ENCODE measurements at places on chromosomes 4 and X.

- DNase-seq = no peak
Measured at GRCh38 chr4:120843849-120844527, 78.5 kb downstream of the PRDM5 start.

DNA sequence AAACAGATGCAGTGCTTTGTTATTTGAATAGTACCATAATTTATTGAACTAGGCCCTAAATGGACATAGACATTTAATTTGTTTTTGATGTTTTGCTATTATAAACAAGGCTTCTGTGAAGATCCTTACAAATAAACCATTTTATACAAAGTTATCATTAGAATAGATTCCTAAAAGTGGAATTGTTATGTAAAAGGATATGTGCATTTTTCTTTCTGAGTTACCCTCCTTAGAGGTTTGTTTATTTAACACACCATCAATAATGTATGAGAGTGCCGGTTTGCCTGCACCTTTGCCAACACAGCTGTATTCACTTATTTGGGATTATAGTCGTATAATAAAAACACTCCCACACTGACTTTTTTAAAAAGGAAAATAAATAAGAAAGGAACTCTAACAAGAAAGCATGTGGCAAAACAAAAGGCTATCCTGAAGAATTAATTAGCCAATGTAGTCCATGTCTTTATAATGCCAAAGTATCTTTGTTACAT is 84.8 kb downstream of the PAK3 start:
- DNase-seq = no peak

- peak; percentile 60 for DNase-seq
Measured at GRCh38 chr4:55032788-55033187, 92.6 kb downstream of the KDR start.

DNA sequence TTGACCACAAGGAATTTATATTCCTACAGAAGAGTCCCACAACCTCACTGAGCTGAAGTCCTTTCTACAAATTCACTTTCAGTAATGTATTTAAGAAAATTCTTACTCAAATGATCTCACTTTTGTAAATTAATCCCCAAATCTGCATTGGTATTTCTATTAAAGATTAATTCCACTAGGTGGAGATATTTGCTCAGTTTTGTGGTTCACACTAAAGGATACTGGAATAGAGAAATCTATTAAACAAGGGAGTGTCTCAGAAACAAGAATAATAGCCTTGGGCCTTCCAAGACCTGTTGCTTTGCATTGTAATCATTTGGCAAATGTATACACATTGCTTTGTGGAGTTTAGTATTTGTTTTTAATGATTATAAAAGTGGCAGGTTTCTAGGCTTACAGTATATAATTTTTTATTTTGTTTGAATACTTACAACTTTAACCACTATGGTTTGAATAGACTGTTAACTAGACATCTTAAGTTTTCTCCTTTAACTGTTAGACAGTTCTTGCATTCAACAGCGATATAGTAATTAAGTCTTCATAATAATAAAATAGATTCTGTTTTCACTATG is 25.9 kb downstream of the CFAP299 start:
- DNase-seq = no peak

GRCh38 chr4:89303814-89304388 is 3.7 kb downstream of the GPRIN3 start:
- DNase-seq = no peak

DNA sequence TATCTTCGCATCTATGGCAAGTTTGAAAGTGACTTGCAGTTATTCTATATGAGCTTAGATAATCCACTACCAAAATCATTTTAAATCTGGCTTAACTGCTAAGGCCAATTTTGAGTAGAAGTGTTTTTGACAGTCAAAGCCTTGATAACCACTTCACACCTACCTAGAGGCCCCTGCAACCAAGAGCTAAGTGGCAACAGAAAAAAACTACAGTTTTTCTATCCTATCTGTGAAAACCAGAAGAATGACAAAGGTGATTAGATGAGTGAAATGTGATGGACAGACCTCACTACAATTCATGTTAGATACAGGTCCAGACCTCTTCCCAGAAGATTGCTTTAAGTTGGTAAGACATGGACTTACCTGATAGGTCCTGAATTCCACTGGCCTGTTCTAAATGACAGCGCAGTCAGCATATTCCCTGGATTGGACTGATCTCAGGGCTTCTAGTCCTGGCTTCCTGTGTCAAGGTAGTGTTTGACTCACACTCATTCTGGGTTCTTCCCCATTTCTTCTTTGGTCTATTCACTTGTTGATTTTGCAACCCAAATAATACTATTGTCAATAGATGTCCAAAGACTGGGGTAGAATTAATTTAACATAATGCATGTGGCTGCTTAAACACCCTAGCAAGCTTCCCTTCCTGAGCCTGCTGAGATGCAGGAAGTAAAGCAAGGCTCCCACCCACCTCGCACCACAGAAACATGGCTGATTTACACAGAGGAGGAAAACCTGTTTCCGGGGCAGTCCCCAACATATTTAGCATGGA is 65.1 kb downstream of the PPP3CA start:
- no peak for DNase-seq
